ENCODE measurements at places on chromosomes 7 and 10.

DNA sequence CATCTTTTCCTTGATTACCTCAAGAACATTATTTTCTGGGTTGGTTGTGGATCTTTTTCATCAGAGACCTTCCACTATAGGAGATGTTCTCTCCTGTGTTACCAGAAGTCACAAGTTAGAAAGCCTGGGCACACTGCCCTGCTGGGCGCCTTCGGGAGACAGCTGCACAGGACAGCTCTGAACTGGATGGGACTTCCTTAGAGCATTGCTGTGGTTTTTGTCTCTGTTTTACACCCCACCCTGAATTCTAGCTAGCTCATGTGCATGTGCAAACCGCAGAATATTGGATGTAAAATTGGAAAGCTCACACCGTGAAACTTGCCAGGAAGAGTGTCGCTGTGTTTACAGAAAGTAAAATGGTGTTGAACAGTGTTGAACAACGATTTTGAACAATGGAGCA, 54.4 kb upstream of the SEC61G start:
- DNase-seq, result no peak

DNA sequence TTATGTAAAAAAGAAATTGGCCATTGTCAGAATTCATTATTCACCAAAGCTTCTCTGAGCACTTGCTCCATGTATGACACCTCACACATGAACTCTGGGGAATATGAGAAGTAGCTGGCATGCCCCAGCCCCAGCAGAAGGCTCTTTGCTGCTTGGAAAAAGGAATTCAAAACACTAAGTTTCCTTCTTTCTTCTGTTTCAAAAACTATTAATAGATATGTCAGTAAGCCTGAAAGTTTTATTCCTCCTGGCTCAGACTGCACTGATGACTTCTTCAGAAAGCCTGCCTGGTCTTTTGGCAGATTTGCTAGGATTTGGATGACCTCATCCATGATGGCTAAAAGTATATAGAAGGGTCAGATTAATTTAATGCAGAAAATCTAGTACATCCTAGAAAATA, 511.0 kb downstream of the GFRA1 start:
- DNase-seq, result peak; percentile 24

GRCh38 chr7:77242554-77242953, 42.9 kb upstream of the FGL2 start:
- DNase-seq, result no peak

DNA sequence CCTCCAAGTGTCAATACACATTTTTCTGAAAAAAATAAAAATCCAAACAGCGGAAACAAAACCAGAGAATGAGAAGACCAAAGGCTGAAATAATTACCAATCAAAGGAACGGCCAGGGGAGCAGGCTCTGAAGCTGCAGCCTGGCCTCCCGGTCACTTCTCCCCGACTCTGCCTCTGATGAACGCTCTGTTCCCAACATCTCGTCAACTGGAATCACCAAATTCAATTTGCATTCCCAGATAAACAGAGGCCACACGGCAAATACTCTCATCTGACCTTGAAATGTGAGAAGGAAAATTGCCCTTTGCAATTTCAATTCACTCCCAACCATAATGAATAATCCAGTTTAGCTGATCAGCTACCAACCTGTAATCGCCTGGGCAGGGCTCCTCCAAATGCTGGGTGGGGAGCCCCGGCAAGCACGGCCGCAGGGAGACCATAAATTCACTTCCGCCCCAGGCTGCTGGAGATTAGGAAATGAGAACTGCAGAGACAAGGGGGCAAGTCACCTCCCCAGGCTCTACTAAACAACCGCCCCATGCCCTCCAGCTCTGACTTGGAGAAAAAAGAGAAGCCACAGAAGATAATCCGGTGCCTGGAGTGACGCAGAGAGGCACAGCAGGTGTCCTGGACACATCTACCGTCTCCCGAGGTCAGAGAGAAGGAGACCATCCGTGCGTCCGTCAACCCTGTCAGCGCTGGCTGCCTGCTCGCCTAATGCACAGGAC, 153.2 kb downstream of the MAD1L1 start:
- DNase-seq, result no peak

GRCh38 chr10:81843042-81843441, 32.0 kb upstream of the NRG3 start:
- no peak for DNase-seq

DNA sequence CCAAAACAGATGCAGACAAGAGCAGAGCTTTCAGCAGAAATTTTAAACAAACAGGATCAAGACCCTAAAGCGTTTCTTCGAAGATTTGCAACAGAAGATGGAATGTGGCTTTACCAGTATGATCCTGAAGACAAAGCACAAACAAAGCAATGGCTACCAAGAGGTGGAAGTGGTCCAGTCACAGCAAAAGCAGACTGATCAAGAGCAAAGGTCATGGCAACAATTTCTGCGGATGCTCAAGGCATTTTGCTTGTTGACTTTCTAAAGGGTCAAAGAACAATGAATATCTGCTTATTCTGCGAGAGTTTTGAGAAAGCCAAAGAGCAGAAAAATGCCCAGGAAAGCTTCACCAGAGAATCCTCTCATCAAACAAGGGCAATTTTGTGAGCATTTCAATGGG, 130.4 kb downstream of the MBL2 start:
- no peak for DNase-seq

- DNase-seq, result no peak
Observed at GRCh38 chr7:25928549-25929330, 223.3 kb upstream of the NFE2L3 start.

DNA sequence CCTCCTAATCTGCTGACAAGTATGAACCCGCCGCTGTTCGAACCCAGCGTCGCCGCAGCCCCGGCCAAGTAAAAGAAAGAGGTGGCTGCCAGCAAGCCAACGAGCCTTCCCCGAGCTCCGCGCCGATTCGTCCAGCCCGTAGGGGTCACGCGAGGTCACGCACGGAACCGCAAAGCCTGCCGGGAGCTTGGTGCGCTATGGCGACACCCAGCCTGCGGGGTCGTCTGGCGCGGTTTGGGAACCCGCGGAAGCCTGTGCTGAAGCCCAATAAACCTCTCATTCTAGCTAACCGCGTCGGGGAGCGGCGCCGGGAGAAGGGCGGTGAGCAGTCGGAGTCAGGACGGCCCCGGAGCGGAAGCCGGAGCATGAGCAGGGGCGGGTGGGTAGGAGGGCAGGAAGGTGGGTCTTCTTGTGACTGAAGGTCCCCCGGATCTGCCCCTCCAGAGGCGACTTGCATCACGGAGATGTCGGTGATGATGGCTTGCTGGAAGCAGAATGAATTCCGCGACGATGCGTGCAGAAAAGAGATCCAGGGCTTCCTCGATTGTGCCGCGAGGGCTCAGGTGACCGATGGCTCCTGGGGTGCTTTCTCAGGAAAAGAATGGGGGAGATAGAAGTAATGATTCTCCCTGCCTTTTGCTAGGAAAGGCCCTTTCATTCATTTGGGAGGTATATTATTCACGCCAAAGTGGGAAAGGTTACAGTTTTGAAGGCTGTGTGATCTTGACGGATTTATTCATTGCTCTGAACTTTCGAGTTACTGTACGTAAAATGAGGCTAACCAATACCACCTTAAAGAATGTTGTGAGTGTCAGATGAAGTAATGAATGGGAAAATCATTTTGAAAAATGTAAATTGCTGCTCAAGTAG, at the start of gene CHCHD1:
Gene CHCHD1, plus strand, starts transcription at position 170 of the 870 bp plus-strand sequence. Its CDS starts 28 bp downstream, at position 198.
- peak; percentile 42 for DNase-seq

- DNase-seq, result peak; percentile 61
Observed at GRCh38 chr7:91082038-91082437, 182.2 kb upstream of the FZD1 start.

- DNase-seq, result no peak
Observed at GRCh38 chr10:56844978-56845529, 484.0 kb upstream of the ZWINT start.

DNA sequence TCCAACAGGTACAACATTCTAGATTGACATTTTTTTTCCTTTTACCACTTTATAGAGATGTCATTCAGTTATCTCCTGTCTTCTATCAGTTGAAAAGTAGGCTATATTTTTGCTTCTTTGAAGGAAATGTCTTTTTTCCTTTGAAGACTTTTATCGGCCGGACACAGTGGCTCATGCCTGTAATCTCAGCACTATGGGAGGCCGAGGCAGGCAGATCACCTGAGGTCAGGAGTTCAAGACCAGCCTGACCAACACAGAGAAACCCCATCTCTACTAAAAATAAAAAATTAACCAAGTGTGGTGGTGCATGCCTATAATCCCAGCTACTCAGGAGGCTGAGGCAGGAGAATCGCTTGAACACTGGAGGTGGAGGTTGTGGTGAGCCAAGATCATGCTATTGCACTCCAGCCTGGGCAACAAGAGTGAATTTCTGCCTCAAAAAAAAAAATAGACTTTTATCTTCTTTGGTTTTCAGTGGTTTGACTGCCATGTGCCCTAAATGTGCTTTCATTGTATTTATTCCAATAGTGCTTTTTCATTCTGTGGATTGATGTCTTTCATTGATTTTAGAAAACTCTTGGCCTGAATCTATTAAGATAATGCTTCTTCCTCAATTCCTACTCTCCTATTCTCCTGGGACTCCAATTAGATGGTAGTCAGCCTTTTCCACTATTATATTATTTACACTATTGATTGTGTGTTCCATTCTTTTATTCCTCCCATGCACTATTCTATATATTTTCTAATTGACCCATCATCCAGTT, 84.6 kb downstream of the IMMP2L start:
- DNase-seq, result no peak

DNA sequence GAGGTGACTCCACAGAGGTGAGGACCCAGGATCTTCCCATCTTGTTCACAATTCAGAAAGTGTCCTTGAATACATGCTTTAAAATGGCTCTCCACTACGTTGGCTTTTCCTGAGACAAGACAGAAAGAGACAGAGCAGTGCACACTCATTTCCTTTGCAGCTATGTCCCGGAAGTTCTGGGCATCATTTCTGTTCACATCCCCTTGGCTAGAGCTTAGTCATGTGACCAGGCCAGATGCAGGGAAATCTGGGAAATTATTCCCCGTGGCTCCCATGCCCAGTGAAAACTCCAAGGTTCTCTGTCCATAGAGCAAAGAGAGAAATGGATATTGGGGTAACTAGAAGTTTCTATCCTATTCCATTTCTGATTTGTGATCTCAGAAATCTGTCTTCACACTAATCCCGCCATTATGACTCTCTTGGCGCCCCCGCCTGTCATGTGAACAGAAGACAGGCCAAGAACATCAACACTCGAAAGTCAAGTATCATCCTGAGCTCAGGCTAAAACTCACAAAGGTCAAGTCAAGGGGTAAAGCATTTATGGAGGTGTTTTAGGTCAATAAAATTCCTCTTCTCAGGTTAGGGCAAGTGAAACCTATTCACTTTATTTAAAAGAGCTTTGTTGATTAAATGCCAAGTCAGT, 251.4 kb upstream of the HABP2 start:
- DNase-seq, result no peak

DNA sequence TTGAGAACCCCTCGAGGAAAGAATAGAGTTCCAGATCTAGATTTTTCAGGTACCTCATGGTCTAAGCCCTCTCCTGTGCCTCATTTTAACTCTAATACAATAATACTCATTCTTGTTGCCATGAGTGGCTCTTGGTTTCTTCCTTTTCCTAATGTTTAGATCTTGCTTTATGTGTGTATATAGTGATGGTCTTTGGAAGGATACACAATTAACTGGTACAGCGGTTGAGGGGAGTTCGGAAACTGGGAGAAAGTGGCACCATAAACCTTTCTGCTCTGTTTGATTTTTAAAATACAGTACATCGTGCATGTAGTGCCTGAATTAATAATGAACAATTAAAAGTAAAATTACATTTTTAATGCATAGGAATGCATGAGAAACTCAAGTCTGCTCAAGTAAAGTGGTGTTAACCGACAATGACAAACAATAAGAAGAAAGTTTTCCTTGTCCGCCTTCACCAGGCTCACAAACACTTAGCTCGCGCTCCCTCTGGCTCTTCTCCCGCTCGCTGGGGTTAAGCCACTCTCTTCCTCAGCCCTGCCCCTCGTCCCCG, 386 bp upstream of the EIF4EBP2 start:
- no peak for DNase-seq

GRCh38 chr7:12939694-12940093, 252.3 kb downstream of the ARL4A start:
- DNase-seq, result no peak

DNA sequence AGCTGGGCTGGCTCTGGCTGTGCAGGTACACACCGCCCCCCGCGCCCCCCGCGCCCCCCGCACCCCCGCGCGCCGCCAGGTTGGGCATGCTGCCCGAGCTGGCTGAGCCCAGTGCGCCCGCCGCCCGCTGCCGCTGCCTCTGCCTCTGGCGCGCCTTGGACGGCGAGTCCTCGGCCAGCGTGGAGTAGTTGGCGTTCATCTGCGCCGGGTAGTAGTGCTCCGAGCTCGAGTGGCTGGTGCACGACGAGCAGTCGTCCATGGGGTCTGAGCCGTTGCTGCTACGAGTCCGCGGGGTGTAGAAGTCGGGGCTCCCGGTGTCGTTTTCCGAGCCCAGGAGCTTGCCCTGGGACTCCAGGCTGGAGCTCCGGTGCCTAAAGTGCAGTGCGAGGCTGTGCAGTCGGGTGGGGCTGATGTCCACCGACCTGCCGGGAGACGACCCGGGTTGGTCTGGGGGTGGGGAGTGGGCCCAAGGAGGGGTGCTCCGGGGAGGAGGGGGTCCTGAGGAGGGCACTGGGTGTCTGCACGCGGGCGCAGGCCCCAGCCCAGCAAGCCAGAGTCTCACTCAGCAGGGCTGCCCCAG, 70.4 kb downstream of the PRPF18 start:
- DNase-seq, result no peak

- DNase-seq, result no peak
Observed at GRCh38 chr10:61904733-61905725, 3.5 kb downstream of the ARID5B start.

DNA sequence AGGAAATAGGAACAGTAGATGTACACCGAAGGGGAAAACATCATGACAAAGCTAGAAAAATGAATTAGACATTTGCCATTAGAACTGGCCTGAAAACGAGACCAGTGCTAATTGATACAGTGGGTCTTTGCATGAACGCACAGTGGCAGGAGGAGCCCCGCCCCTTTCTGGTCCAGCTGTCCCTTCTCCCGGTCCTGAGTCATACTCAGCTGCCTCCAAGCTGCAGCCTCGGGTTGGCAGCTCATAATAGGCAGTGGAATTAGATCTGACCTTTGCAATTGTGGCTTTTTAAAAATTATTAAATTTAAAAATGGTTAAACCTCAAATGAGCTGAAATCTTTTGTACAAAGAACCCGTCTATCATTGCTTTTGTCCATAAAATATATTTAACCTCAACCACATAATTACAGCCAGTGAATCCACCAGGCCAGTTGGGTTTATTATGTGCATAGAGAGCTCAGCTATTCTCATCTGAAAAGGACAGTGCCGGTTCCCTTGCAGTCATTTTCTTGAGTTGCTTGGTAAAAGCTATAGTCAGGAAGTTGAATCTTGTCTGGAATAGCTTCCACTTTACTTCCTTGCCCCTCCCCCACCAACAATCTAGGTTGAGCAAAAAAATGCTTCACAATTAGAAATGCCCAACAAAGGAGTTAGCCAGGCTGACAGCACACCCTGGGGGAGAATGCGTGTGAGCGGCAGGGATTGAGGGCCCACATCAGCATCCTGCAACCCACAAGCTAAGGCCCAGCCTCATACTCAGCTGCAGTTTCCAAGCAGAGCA, 147.1 kb downstream of the BUB3 start:
- no peak for DNase-seq

- DNase-seq, result no peak
Observed at GRCh38 chr7:86867163-86867762, 192.2 kb downstream of the ELAPOR2 start.

- DNase-seq, result no peak
Observed at GRCh38 chr10:77220150-77220549, 417.5 kb downstream of the KCNMA1 start.

GRCh38 chr7:100823140-100823525, 4.2 kb downstream of the EPHB4 start:
- DNase-seq, result no peak

Data from AG04449 (cell line).